B cell (primary cell): ENCODE measurements at places on chromosomes 3 and 15. TPM values are rescaled to one million over a fixed set of nuclear protein-coding genes. Genes with fewer than 3 reads are reported as not detected.

GRCh38 chr3:122123850-122124249 lies 59.6 kb upstream of the CASR start:
- DNase-seq = no peak

The MYEF2 gene
- total RNA-seq = 34.3 and 36.3 TPM in 2 replicates

DNA sequence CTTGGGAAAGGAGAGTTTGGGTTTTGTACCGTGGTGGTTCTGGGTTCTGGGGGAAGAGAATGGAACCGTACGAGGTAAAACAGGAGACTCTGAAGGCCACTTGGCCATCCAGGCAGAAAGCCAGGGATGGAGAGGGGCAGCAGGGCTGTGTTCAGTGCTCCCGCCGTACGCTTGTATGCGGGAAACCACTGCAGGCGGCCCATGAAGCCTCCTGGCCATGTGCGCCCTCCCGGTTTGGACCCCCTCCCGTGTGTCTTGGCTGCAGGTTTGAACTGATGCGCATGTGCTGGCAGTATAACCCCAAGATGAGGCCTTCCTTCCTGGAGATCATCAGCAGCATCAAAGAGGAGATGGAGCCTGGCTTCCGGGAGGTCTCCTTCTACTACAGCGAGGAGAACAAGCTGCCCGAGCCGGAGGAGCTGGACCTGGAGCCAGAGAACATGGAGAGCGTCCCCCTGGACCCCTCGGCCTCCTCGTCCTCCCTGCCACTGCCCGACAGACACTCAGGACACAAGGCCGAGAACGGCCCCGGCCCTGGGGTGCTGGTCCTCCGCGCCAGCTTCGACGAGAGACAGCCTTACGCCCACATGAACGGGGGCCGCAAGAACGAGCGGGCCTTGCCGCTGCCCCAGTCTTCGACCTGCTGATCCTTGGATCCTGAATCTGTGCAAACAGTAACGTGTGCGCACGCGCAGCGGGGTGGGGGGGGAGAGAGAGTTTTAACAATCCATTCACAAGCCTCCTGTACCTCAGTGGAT lies 50.6 kb downstream of the PGPEP1L start:
- DNase-seq = no peak

DNA sequence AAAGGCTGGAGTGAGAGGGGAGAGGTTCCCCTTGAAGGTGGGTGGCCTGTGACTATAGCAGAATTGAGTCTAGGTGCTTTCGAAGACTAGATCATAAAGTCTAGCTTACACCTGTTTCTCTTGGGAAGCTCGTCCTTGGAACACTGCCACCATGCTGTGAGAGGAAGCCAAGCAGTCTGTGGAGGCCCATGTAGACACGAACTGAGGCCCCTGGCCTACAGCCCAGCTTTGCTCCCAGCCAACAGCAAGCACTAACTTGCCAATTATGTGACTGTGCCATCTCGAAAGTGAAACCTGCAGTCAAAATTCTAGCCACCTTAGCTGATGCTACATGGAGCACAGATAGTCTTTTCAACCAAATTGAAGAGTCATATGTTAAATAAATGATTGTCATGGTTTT lies 190.5 kb upstream of the NECTIN3 start:
- no peak for DNase-seq

DNA sequence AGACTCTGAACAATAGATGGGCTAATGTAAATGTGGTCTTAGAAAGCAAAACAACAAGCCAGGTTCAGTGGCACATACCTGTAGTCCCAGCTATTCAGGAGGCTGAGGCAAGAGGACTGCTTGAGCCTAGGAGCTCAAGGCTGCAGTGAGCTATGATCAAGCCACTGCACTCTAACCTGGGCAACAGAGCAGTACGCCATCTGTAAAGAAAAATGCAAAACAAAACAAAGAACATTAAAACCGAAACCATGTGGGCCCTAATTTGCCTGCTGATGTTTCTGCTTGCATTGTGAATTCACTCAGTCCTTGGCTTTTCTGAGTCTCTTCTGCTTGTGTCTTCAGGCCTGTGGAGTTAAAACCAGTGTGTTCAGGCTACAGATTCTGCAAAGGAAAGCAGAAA lies 56.7 kb downstream of the CCNL1 start:
- peak; percentile 63 for DNase-seq

GRCh38 chr3:187104933-187105332 lies 34.4 kb downstream of the RPL39L start:
- no peak for DNase-seq

The MAP3K13 gene
- total RNA-seq = 9.2 and 10.9 TPM in 2 replicates

DNA sequence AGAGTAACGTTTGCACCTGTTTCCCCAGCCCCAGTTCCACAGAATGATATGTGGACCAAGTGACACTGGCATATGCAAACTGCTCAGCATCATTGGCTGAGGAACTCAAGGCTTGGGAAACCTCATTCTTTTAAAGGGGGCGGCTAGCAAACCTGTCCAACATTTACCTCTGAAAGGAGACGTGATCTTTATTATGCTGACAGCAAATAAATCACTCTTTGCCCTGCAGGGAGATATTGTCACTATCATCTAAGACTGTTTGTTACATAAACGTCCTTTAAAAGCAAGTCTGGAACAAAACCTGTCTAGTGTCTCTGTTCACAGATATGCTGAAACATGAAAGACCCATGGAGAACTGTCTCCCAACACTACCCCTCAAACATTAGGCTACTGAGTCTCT lies 21.5 kb downstream of the CA12 start:
- DNase-seq = no peak

The ZNF774 gene
- total RNA-seq = 0.54 and 1.4 TPM in 2 replicates
